ENCODE measurements at places on chromosomes 3 and 15.

DNA sequence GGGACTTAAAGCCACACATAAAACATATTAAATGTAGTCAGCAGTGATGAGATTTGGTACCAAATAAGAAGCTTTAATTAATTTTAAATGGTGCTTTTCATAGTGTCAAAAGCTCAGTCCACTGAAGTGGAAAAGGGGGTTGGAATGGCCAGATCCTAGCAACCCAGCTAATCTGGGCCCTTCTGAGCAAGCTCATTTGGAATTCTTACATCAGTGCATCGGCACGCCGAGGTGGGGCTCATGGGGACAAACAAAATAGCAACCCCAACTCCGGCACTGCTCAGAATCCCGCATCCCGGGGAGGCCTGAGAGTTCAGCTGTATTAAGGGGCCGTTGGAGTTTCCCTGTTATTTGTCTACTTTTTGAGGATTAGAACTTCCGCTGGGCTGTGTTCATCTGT, 526.4 kb downstream of the SOX2 start:
- no peak for DNase-seq

GRCh38 chr15:40763801-40764628, at the start of gene GCHFR:
GCHFR (plus strand) TSS chr15:40764068; CDS start chr15:40764181, 113 bp downstream.
- DNase-seq = peak; percentile 60

GRCh38 chr3:32226875-32227500, 11.5 kb upstream of the CMTM8 start:
- no peak for DNase-seq

GRCh38 chr15:59801649-59802048, 112.5 kb upstream of the BNIP2 start:
- DNase-seq = no peak

GRCh38 chr3:196624067-196624790, 15.3 kb upstream of the NRROS start:
- DNase-seq = no peak

DNA sequence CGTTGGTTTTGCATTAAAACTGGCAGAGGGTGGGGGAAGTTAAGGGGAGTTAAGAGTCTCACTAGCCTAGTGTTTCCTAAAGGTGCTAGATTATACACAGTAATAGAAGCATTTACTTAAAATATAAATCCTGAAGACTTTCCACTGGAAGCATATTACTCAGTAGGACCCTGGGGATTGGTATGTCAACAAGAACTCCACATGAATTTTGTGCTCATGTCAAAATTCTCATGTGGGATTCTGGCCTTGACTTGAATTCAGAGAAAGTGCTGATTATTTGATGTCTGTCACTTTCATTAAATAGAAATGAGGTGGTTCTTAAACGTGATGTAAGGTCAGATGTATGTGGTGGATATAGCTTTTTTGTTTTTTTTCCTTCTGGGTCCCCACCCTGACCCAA, 997.2 kb downstream of the TUSC7 start:
- no peak for DNase-seq

DNA sequence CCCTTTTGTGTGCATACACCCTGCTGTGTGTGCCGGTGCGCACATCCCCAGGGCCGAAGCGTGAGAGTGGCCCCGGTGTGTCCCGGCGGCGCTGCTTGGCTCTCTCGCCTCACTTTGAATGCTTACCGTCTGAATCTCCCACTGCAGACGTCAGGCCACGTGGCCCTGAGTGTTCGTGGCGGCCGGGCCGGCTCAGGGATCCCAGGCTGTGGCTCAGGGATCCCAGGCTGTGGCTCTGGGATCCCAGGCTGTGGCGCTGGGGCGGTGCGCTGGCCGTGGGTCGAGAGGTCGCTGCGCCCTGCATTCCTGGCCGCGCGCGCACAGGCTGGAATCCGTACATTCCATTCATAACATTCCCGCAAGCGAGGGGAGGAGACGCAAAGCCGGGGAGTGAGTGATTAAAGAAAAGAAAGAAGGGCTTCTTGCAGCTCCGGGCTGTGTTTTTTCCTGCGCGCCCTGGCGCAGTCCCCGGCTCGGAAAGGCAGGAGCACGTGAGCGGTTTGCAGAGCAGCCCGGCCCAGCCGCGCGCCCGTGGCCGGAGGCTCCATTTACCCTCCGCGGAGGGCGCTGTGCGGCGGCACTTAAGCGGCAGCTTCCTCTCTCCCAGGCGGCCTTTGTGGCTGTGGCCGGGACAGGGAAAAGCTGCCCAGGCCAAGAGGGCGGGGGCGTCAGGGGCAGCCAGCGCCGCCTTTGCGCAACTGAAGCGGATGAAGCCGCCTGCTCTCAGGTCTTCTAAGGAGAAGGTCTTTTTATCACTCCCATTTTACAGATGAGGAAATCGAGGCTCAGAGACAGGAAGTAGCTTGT, 87.0 kb upstream of the ALDH1L1 start:
- DNase-seq = no peak

DNA sequence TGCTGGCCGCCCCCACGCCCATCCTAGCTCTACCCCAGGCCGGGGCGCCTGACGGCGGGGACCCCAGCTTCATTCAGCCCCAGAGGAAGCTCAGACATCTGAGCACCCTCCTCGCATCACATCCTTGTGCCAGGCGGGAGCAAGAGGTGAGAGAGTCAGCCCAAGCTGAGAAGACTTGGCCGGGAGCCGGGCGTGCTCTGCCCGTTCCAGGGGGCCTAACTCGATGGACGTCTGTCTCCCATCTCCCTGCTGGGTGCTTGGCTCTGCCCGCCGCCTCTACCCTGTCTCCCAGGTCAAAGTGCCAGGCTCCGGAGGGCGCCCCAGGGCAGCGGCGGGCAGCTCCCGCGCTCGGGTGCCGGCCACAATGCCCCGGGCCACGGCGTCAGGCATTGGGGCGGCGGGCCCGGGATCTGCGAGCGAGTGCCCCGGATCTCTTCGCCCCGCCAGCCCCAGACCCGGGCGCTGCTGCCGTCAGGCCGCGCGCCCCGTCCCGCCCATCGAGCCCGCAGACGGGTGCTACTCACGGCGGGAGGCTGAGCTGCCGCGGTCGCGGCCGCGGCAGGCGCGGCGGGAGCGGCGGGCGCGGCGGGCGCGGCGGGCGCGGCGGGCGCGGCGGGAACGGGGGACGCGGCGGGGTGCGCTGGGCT, 388 bp downstream of the DAPK2 start:
- DNase-seq = no peak

DNA sequence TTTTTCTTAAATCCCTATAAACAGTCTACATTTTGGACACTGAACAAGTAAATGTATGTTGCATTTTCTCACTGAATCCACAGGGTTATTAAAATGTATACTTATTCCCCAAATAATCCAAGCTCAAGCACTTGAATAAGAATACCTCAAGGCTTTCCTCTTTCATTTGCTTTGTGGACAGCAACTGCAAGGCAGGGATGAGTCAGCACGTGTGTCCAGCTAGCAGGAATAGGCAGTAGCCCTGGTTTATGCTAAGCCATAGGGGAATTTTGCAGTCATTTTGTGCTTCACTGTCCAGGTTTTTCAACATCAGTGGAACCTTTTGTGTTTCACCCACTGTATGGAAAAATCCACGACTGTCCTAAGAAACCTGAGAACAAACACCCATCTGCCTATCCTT, 96.7 kb upstream of the KCNMB2 start:
- DNase-seq = no peak

DNA sequence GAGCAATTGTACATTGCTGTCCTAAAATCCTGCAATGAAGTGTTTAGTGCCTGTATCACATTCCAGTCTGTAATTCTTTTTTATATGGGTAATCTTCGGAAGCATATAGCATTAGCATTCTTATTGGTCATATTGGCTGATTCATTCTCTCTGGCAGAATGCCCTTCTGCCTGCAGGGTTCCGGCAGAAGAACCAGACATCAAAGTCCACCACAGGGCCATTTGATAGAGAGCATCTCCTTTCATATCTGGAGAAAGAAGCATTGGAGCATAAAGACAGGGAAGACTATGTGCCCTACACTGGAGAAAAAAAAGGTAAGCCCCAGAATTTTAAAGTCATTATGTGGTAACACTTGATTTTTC, 39.6 kb downstream of the TMOD3 start:
- DNase-seq = no peak

GRCh38 chr3:41024031-41024836, 175.1 kb upstream of the CTNNB1 start:
- no peak for DNase-seq

- no peak for DNase-seq
Observed at GRCh38 chr3:115698851-115699591, 75.7 kb downstream of the GAP43 start.

DNA sequence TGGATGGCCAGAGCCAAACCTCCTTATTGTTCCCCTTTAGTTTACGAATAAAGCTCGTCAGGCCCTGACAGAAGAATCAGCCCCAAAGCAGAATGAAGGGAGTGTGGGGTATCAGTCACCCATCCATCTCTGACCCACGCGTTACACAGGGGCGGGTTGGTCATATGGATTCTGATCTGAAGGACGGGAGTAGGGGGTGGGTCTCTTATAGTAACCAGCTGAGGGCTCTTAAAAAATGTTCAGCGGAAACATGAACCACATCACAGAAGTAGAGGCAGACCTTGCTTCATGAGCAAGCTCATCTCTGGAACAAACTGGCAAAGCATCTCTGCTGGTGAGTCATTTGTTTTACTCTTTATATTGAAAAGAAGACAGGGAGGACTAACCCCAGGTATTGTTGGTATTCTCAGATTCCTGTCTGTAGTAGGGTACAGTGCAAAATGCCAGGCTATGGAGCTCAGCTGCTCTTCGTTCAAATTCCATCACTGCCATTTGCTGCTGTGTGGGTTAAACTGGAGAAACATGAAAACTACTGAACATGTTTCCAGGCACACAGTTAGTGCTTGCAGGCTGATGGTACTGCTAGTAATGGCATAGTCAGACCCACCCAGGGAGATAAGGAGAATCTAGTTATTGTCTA, at the start of gene CXCR6:
Gene CXCR6, plus strand, starts transcription at position 258 of the 640 bp plus-strand sequence. CDS start 3,018 bp downstream, outside the sequence.
- peak; percentile 15 for DNase-seq

- DNase-seq = no peak
Observed at GRCh38 chr3:37571269-37571668, 290.4 kb upstream of the CTDSPL start.

DNA sequence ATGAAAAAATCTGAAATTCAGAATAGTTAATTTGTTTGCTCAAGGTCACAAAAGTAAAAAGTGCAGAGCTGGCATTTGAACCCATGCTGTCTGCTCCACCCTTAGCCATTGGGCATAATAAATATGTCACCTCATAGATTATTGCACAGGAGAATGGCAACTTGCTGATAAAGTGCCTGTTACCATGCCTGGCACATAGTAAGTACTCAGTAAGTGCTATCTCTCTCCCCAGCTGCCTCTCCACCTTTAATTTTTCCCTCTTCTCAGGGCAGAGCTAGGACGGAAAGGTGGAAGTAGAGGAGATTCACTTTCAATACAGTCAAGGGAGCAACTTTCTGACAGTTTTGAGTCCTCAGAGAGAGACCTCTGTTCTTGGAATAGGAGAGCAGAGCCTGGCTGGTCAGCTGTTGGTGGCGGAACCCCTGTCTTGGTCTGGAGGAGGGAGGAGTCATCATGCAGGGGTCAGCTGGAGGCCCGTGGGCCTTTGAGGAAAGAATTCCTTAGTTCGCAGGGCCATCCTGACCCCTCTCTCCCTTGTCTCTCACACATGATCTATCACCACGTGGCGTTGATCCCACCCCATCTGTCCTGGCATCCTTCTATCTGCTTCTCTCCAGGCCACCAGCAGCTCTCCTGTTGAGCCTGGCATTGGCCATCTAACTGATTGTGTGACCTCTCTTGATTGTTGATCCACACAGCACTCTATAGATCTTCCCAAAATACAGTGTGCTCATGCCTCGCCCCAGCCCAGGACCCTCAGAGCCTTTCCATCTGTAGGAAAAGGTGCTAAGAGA, 149.3 kb downstream of the RPLP1 start:
- DNase-seq = no peak

- no peak for DNase-seq
Observed at GRCh38 chr3:174959556-174960065, 100.5 kb downstream of the NAALADL2 start.

GRCh38 chr15:53831907-53832770, 72.7 kb upstream of the WDR72 start:
- no peak for DNase-seq

DNA sequence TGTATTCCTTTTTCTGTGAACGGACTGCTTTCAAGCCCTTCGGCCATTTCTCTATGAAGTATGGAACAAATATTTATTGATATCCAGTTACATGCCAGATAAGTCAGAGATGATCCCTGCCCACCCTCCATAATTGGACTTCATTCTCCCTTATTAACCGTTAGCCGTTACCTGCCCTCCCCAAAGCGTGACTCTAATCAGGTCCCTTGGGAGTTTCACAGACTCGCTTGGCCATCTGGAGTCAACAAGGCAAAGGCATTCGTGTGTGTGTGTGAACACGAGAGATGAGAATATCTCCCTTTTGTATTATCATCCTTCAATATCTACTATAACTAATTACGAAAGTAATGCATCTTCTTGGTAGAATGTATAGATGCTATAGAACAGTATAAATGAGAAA, 314.5 kb downstream of the TLE3 start:
- no peak for DNase-seq

DNA sequence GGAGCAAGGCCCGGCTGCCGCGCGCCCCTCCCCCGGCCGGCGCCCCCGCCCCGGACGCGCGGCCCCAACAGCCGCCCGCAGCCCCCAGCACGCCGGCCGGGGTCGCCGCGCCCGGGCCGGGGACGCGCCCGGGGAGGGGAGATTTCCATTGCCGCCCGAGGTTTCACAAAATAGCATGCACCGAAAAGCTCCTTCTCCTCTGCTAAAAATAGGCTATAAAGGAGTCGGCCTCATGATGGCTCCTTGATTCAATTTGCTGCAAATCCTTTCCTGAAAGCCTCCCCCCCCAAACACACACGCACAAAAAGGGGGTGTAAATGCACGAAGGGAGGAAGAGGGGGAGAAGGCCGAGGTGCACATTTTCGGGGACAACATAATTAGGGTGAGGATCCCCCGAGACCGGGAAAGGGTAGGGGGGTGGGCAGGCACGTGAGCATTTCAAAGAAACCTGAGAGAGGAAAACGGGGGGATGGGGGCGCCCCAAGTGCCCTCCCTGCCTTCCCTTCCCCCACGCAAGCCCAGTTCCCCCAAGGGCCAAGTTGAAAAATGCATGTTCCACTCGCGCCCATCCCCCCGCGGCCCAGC, 734 bp downstream of the TBL1XR1 start:
- no peak for DNase-seq

DNA sequence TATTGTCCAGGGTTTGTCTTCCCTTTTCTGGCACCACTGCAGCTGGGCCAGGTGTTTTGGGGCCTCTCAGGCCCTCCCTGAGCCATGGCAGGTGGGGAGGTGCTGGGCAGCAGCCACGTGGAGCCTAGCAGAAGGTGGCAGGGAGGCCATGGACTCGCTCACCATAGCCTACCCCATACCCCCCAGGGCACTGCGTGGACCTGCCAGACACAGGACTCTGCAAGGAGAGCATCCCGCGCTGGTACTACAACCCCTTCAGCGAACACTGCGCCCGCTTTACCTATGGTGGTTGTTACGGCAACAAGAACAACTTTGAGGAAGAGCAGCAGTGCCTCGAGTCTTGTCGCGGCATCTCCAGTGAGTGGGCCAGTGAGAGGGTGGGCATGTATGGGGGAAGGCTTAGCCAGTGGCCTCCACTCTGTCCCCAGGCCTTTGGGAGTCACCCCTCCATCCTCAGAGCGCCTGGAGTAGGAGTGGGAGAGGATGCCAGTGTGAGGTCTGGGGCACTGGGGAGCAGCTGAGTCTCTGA, 11.9 kb downstream of the SPINT1 start:
- no peak for DNase-seq

- DNase-seq = no peak
Observed at GRCh38 chr3:47473391-47473790, 2.4 kb downstream of the SCAP start.

- DNase-seq = no peak
Observed at GRCh38 chr3:142987080-142987700, 14.2 kb upstream of the U2SURP start.

Measured in stimulated activated CD4-positive, alpha-beta T cell treated with anti-CD3 and anti-CD28 coated beads, TNF-alpha, amount 100 ng/mL, for 48 hours (primary cell).